ENCODE measurements at places on chromosomes 6 and 20.

DNA sequence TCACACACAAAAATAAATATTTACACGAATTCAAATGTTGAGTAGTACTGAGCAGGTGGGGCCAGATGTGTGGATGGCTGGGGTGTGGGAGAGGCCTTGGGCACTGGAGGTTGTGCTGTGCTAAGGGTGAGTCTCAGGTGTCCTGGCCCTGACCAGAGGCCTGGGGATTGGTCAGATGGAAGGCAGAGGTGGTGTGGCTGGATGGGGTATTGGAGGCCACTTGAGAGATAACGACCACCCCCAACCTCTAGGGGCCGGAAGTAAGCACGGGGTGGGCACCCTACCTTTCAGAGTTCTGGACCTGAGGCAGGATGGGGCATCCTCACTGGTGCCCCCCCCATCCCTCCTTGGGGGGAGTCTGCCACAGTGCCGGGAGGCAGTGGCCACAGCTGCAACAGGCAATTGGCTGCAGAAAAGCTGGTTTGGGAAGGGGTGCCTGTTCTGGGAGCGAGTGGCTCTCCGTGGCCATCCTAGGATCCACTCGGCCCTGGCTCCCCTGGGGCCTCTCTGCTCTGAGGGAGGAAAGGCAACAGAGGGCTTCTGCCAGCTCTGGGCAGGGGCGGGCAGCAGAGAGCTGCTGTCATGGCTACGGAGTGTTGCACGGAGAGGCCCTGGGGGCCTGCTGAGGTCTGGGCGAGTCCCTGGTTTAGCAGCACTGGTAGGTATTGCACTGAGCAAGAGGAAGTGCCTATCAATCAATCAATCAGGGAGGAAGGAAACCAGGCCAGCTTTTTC lies 87.6 kb downstream of the ASXL1 start:
- DNase-seq: no peak

GRCh38 chr6:8785223-8785622 lies 349.9 kb upstream of the SLC35B3 start:
- DNase-seq: no peak

- DNase-seq: no peak
These were observed 126.9 kb downstream of the DHX35 start for GRCh38 chr20:39089029-39089428.

- no peak for DNase-seq
These were observed 69.2 kb downstream of the SLC23A2 start for GRCh38 chr20:4932061-4932460.

DNA sequence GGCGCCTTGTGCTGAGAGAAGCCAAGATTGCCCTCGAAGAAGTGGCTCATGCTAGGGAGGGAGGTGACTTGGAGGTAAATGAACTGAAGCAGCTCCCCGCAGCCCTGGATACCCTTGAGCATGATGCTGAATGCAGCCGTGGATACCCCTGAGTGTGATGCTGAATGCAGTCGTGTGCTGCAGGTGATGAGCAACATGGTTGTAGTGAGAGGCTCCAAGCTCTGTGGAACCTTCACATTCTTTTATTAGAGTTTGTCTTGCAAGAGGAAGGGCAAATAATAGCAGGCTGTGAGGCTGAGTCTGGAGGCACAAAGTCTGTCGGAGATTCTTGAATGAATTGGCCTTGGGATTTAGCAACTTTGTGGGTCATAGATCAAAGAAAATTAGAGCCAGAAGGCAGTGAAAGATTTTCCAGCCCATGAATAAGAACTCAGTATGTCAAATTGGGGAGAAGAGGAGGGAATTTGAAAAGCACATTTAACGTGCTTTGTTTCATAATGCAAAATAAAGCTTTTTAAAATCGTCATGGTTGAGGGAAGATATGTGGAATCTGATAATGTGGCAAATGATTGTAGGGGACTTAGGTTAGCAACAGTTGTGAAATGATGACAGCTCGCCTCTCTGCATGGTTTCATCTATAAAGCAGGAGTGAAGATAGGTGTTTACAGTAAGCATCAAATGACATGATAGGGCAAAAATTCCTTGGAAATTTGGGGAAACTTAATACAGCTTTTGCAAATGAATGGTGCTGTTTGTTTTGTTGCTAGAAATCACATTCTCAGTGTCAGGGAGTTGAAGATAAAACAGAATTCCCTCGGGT lies 120.1 kb upstream of the TIAM2 start:
- no peak for DNase-seq

DNA sequence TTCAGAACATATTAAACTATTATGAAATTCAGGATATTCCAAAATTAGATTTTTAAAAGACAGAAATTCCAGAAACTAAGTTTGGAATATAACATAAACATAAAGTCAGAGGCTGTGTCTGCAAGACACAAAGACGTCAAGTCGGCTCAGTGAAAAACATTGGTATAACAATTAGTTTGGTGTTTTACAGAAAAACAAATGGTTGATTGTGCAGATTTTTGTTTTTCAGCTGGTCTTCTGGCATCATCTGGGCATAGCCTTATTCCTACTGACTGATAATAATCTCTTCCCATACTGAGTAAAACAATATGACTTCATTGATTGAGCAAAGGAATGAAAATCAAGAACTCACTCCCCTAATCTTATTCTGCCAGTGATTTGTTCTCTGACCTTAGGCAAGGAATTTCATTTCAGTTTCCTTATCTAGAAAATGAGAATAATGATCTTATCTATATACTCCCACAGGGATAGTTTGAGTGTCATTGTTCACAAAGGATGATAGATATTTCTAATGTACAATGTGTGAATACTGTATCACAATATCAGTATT lies 84.3 kb downstream of the FRK start:
- no peak for DNase-seq

- no peak for DNase-seq
These were observed 58.3 kb upstream of the CDYL start for GRCh38 chr6:4717856-4718255.

DNA sequence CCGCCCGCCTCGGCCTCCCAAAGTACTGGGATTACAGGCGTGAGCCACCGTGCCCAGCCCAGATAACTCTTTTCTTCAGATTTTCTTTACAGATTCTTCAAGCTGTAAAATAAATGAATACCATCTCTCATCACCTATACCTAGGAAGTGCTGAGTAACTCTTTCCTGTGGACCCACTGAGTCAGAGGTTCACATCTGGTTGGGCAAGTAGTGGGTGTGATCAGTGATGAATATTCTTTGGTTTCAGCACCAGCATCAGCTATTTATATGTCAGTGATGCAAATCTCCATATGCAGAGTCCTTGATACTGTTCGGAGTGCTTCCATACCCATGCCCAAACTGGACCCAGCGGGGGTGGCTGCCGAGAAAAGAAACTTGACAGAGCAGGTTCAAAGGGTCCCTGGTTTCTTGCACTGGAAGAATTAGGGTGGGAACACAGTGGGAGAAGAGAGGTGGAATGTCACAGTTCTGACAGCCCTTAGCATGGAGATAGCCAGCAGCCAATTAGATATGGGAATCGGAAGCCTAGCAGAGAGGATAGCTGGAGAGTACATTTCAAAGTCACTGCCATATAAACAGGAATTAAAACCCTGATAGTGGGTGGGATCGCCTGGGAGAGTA lies 64.9 kb upstream of the DDR1 start:
- DNase-seq: no peak

- DNase-seq: no peak
These were observed 2.9 kb upstream of the AKAP7 start for GRCh38 chr6:131132360-131132759.

DNA sequence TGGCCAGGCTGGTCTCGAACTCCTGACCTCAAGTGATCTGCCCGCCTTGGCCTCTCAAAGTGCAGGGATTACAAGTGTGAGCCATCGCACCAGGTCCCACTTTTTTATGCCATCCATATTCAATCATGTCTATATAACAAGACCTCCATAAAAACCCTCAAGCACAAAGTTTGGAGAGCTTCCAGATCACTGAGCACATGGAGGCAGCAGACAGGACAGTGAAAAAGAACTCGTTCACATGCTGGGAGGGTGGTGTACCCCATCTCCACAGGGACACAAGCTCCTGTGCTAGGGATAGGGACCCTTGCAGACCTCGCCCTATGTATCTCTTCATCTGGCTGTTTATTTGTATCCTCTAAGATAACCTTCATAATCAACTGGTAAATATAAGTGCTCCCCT lies 30.3 kb downstream of the KIF13A start:
- no peak for DNase-seq

- DNase-seq: no peak
These were observed 115.1 kb downstream of the GJA1 start for GRCh38 chr6:121550491-121551010.

DNA sequence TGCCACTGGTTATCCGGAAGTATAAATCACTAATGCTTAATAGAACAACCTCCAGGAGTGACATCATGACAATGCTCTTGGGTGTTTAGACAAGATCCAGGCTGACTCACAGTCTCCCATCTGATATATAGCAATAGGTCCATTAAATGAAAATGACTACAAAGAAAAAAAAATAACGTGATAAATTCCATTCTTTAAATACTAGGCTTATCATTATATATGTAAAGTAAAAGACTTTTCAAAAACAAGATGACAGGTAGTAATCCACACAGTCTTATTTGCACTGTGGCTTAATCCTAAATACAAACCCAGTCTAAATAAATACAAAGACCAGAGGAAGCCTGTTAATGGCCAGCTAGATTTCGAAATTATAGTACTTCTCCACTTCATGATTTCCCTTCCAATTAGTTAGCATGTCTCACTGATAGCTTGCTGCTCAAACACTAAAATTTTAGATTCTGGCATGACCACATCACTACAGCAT lies 149.1 kb upstream of the BEND3 start:
- no peak for DNase-seq

DNA sequence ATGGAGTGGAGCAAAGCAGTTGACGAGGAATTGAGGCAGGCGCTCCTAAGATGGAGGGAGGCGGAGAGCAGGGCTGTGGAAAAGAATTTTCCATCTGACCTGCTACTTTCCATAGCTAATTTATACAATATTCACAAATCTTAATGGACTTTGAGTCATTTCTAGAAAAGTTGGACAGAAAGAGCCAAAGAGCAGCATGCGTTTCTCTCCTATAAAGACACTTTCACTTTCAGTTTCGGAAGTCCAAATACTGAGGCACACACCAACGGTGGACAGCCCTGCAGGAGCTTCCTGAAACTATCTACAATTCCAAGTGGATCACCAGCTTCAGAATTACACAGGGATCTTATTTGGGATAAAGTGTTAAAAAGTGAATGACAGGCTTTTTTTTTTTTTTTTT lies 43.5 kb downstream of the PANK2 start:
- no peak for DNase-seq

DNA sequence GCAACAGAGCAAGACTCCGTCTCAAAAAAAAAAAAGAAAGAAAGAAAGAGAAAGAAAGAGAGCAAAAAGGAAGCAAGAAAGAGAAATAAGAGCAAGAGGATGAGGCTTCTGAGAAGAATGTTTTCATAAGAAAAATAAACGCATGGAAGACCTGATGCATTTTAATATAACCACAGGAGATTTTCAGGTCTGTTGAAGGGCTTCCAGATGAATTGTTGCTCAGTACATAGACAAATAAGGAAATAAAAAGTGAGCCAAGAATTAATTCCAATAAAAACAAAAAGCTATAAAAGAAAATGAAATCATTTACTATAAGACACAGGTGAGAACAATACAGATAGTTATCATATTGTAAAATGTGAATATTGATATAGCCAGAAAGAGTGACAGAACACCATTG lies 43.5 kb downstream of the PERP start:
- no peak for DNase-seq

GRCh38 chr6:28580475-28580874 lies 54.8 kb downstream of the GPX5 start:
- DNase-seq: peak; percentile 28

- DNase-seq: no peak
These were observed 86.8 kb downstream of the ZFP64 start for GRCh38 chr20:52104546-52105441.

DNA sequence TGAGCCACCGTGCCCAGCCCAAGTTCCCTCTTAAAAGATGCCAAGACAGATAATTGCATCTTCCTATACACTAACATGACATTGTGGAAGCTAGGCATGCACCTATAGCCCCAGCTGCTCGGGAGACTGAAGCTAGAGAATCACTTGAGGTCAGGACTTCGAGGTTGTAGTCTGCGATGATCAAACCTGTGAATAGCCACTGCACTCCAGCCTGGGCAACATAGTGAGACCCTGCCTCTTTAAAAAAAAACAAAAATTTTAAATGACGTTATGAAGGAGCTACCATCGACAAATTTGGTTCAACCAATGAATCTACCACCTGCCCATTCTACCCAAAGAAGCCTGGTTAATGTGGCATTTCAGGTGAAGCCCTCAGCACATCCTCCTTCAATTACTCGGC lies 80.7 kb downstream of the TBC1D7 start:
- no peak for DNase-seq

DNA sequence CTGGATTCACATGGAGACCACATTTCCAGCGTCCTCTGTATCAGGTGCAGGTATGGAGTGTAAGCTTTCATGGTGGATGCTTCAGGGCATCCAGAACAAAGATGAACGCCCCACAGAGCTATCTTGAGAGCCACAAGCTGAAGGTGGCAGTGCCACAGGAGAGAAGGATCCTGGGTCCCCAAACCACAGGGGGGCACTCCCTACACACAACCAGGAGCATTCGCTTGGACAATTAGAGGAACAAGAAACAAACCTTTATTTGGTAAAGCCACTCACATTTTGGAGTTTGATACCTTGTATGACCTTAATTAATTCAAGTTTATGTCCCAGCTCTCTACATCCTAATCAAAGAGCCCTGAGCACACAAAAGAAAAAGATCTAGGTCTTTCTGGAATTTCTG lies 406.3 kb downstream of the PREX1 start:
- peak; percentile 29 for DNase-seq

GRCh38 chr6:153023977-153024708 lies 21.6 kb upstream of the MTRF1L start:
- peak; percentile 73 for DNase-seq

DNA sequence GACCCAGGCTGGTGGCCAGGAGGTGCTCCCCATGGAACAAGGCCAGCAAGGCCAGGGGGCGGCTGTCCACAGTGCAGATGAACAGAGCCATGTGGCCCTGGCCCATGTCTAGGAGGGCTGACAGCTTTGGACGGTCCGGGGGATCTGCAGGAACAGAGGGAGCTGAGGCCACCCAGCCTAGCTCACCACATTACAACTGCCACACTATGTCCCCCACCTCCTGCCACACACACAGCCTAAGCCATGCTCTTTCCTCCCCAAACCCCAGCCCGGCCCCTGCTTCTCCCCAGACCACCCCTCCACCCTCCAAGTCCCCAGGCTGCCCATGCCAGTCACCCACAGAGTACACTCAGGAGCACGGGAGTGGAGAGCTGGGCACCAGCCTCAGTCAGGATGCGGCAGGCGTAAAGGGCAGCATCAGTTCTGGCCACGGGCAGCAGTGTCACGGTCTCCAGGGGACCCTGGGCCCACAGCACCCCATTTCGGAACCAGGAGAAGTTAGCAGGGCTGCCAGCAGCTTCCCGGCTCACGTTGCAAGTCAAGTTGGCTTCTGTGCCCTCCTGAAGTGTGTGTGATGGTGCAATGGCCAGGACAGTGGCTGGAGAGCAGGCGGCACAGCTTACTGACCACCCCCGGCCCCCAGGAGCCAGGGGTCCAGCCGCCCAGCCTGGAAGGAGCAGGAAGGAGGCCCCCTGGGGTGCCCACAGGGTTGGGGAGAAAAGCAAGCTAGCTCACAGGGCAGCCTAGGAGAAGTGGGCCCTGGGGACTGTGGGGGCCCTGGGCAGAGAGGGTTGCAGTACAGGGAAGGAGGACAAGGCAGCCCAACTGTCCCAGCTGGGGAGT lies 15.2 kb upstream of the ADAM33 start:
- no peak for DNase-seq

- DNase-seq: no peak
These were observed 59.6 kb downstream of the MYB start for GRCh38 chr6:135240711-135241110.
